Neural progenitor cell (in vitro differentiated cells): ENCODE measurements at places on chromosomes 3 and 15. TPM values are rescaled to one million over a fixed set of nuclear protein-coding genes. Genes with fewer than 3 reads are reported as not detected.

GRCh38 chr3:48215876-48216275 is 7.4 kb upstream of the CAMP start:
- no peak for DNase-seq
- no peaks in the 10 kb centered on the region for H3K36me3 ChIP-seq
- no peak overlapping the region for H3K27ac ChIP-seq
- H3K4me1 ChIP-seq: peaks cover 10% of the 10 kb centered on the region
- no peak overlapping the region for H3K4me3 ChIP-seq
- H3K27me3 ChIP-seq: no peaks in the 10 kb centered on the region

GRCh38 chr3:15510493-15510892 is 11.0 kb downstream of the COLQ start:
- H3K36me3 ChIP-seq: no peaks in the 10 kb centered on the region
- H3K27ac ChIP-seq: no peak overlapping the region

NMNAT3 gene
- 0.87 and 0.95 TPM in 2 replicates for total RNA-seq

GOLGA8J gene
- not detected in 2 replicates for total RNA-seq

GRCh38 chr15:96366526-96366877 is 36.0 kb downstream of the NR2F2 start:
- H3K4me1 ChIP-seq: peaks cover 89% of the 10 kb centered on the region
- no peak overlapping the region for H3K27ac ChIP-seq
- H3K36me3 ChIP-seq: no peaks in the 10 kb centered on the region
- peaks cover 100% of the 10 kb centered on the region for H3K27me3 ChIP-seq
- peak; percentile 57 for DNase-seq

DNA sequence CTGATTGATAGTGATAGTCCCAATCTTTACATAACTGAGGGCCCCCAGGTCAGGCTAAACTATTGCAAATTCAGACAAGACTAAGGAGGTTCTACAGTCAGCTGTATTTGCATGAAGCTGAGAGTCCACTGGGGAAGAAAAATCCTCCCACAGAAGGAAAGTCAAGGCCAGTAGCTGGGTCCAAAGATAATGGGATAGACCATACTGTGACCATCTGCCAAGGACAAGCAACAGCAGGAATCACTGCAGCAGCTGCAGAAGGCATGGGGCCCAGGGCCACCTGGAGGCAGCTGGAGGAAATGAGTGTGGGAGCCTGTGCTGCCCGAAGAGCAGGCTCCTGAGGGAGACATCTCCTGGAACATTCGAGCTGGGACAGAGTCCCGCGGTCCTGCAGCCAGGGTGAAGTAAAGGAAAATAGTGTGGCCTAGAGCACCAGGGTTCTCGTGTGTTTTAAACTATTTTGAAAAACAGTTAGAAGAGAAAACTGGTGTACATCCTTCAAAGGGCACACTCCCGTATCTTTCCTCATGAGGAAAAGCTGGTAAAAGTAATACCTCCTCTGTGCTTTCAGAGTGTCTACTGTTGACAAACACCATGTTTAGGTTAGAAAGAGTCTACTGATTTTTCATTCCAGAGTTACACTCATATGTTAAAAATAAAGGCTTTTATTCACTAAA is 13.2 kb upstream of the TMEM212 start:
- H3K27ac ChIP-seq: no peak overlapping the region
- no peaks in the 10 kb centered on the region for H3K27me3 ChIP-seq
- peak; percentile 76 for DNase-seq
- no peaks in the 10 kb centered on the region for H3K36me3 ChIP-seq
- no peak overlapping the region for H3K4me3 ChIP-seq
- no peaks in the 10 kb centered on the region for H3K4me1 ChIP-seq

GOLGA6L7 gene
- total RNA-seq: not detected in 2 replicates

DNA sequence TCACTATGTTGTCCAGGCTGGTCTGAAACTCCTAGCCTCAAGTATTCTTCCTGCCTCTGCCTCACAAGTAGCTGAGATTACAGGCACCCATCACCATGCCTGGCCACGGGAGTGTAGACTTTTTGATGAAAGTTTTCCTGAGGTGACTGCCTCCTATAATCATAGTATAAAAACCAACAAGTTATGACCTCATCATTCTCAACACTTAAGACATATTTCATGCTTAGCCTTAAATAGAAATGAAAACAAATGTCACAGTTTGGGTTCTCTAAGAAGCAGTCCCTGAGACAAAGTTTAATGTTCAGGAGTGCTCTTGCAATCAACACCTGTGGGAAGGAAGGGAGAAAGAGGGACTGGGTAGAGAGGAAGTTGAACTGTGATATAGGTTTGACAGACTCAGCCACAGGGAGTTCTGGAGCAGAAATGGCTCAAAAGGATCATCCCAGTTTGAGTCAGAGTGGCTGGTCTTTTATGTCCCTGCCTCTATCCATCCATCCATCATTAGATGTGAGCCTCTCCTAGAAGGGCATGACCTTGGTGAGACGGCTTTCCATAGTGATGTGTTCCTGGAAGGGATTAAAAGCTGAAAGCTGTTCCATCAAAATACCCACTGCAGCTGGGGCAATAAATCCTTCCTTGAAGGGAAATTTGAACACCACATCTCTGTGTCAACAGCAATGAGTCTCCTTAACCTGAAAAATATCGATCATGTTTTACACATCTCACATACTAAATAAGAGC is 16.2 kb upstream of the ABHD5 start:
- no peaks in the 10 kb centered on the region for H3K36me3 ChIP-seq
- H3K27ac ChIP-seq: no peak overlapping the region
- H3K4me1 ChIP-seq: no peaks in the 10 kb centered on the region
- H3K27me3 ChIP-seq: no peaks in the 10 kb centered on the region
- no peak for DNase-seq

GRCh38 chr3:163382183-163382582 is 1696.1 kb downstream of the SI start:
- no peak overlapping the region for H3K4me3 ChIP-seq
- H3K27ac ChIP-seq: no peak overlapping the region
- no peaks in the 10 kb centered on the region for H3K36me3 ChIP-seq
- no peak for DNase-seq
- H3K27me3 ChIP-seq: no peaks in the 10 kb centered on the region

- H3K36me3 ChIP-seq: no peaks in the 10 kb centered on the region
- no peaks in the 10 kb centered on the region for H3K27me3 ChIP-seq
Measured at GRCh38 chr3:188624384-188624783, 470.4 kb downstream of the LPP start.

GRCh38 chr3:184156522-184156955 is 1.4 kb downstream of the DVL3 start:
- peaks cover 19% of the 10 kb centered on the region for H3K4me1 ChIP-seq
- H3K4me3 ChIP-seq: peak overlapping the region; percentile 100
- H3K27me3 ChIP-seq: no peaks in the 10 kb centered on the region
- peak; percentile 80 for DNase-seq
- H3K27ac ChIP-seq: peak overlapping the region; percentile 92

DNA sequence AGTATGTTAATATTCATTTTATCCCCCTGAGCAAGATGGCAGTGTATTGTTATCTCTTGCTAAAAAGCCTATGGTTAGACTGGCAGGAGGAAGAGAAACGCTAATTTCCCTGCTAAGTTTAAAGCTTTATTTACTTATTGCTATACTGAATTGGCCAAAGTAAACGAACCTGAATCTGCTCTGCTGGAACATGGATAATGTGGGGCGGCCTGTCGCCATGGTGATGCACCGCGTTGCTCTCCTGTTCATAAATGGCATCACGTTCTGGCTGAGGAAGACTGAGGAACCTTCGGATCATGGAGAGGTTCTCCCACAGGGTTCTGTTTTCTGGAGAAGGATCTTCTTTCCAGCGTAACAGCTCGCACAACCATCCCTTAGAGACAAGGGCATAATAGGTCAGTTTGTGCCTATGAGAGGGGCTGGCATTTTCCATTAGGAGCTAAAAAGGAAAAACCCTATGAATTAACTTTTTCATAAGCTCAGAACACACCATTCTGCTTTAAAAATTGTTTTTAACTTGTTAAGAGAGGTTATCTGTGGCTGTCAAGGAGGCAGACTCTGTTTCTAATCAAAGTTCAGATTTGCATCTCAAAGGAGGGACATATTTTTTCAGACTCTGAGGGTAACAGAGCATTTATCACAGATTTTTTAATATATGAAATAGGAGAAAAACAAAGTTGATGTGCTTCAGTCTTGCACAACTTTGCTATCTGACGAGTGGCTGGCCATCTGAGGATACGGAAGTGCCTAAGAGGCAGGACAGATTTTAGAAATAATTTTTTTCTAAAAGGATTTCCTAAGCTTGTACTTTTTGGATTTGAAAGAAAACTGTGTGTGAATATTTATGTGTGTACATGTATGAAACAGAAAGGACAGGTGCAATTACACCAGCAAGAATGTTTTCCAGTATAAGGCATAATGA is 73.1 kb downstream of the SATB1 start:
- peaks cover 13% of the 10 kb centered on the region for H3K4me1 ChIP-seq
- no peak overlapping the region for H3K4me3 ChIP-seq
- DNase-seq: peak; percentile 6
- no peaks in the 10 kb centered on the region for H3K36me3 ChIP-seq

DNA sequence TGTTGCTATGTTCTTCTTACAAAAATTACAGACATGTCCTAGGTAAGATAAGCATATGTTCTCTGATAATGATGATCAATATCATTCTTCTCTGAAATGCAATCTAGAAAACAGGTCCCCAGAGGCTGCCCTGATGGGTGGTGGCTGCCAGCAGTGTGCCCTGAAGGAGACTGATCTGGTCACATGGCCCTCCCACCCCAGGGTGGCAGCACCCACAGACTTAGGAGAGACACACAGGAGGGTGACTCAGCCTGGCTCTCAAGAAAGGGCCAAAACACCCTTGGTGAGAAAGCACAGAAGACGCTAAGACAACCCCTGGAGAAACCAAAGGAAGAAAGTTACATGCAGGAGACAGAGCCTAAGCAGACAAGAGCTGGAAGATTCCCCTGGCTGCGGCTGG is 203.7 kb downstream of the TJP1 start:
- H3K27me3 ChIP-seq: no peaks in the 10 kb centered on the region
- no peaks in the 10 kb centered on the region for H3K4me1 ChIP-seq
- H3K36me3 ChIP-seq: no peaks in the 10 kb centered on the region
- H3K4me3 ChIP-seq: no peak overlapping the region
- DNase-seq: no peak

DNA sequence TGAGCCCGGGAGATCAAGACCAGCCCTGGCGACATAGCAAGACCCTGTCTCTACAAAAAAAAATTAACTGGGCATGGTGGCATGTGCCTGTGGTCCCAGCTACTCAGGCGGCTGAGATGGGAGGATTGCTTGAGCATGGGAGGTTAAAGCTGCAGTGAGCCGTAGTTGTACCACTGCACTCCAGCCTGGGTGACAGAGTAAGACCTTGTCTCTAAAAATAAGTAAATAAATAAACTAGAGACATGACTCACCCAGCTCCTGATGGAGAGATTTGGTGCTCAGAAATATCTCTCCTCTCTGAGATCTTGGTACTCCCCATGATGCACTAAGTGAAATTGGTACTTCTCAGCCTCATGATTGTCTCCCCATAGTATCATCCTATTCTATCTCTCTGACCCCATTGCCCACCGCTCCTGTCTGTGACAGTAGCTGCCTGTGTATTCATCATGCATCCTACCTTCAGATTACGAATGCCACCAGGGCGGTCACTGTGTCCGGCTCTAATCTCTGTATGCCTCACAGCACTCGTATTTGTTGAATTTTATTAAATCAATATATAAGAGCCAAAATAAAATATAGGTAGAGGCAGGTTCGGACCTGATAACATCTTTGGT is 50.9 kb downstream of the ABHD2 start:
- H3K4me1 ChIP-seq: no peaks in the 10 kb centered on the region
- H3K4me3 ChIP-seq: no peak overlapping the region
- no peak overlapping the region for H3K27ac ChIP-seq
- no peaks in the 10 kb centered on the region for H3K36me3 ChIP-seq
- H3K27me3 ChIP-seq: no peaks in the 10 kb centered on the region

DNA sequence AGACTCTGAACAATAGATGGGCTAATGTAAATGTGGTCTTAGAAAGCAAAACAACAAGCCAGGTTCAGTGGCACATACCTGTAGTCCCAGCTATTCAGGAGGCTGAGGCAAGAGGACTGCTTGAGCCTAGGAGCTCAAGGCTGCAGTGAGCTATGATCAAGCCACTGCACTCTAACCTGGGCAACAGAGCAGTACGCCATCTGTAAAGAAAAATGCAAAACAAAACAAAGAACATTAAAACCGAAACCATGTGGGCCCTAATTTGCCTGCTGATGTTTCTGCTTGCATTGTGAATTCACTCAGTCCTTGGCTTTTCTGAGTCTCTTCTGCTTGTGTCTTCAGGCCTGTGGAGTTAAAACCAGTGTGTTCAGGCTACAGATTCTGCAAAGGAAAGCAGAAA is 56.7 kb downstream of the CCNL1 start:
- no peaks in the 10 kb centered on the region for H3K27me3 ChIP-seq
- no peak for DNase-seq
- H3K4me3 ChIP-seq: no peak overlapping the region
- no peak overlapping the region for H3K27ac ChIP-seq

GRCh38 chr3:142459096-142459495 is 11.3 kb upstream of the XRN1 start:
- peaks cover 3% of the 10 kb centered on the region for H3K36me3 ChIP-seq
- H3K4me1 ChIP-seq: no peaks in the 10 kb centered on the region
- H3K4me3 ChIP-seq: no peak overlapping the region
- no peak for DNase-seq

GRCh38 chr15:70023769-70024491 is 73.8 kb downstream of the TLE3 start:
- no peaks in the 10 kb centered on the region for H3K27me3 ChIP-seq
- H3K27ac ChIP-seq: no peak overlapping the region
- H3K4me3 ChIP-seq: no peak overlapping the region

ADCY5 gene
- total RNA-seq: 1.0 and 1.6 TPM in 2 replicates

NOX5 gene
- total RNA-seq: not detected in 2 replicates

FES gene
- total RNA-seq: 11.7 and 14.1 TPM in 2 replicates

STARD5 gene
- 7.2 and 8.5 TPM in 2 replicates for total RNA-seq

LYZL4 gene
- total RNA-seq: not detected in 2 replicates

GRCh38 chr3:175932586-175932985 is 1073.5 kb downstream of the NAALADL2 start:
- no peak for DNase-seq
- no peak overlapping the region for H3K4me3 ChIP-seq
- H3K27me3 ChIP-seq: no peaks in the 10 kb centered on the region
- H3K27ac ChIP-seq: no peak overlapping the region

GOLGA8R gene
- not detected in 2 replicates for total RNA-seq

GRCh38 chr3:167913219-167913835 is 177.8 kb downstream of the SERPINI1 start:
- peak; percentile 48 for DNase-seq
- no peaks in the 10 kb centered on the region for H3K36me3 ChIP-seq
- H3K4me3 ChIP-seq: no peak overlapping the region
- no peaks in the 10 kb centered on the region for H3K27me3 ChIP-seq
- H3K27ac ChIP-seq: no peak overlapping the region

- peaks cover 8% of the 10 kb centered on the region for H3K36me3 ChIP-seq
- no peaks in the 10 kb centered on the region for H3K27me3 ChIP-seq
- H3K27ac ChIP-seq: no peak overlapping the region
- H3K4me1 ChIP-seq: peaks cover 14% of the 10 kb centered on the region
- no peak overlapping the region for H3K4me3 ChIP-seq
Measured at GRCh38 chr15:63729115-63729884, 104.4 kb downstream of the HERC1 start.
